A375 (cell line): ENCODE measurements at places on chromosomes 7 and 10. TPM values are rescaled to one million over a fixed set of nuclear protein-coding genes. Genes with fewer than 3 reads are reported as not detected.

The ITIH2 gene
- not detected in 2 replicates for total RNA-seq

The RGS10 gene
- 14.1 and 20.5 TPM in 2 replicates for total RNA-seq

The CALHM3 gene
- 0.34 and 1.2 TPM in 2 replicates for total RNA-seq

The NRG3 gene
- 0.08 and 0.16 TPM in 2 replicates for total RNA-seq

The MAGI2 gene
- 2.9 and 3.5 TPM in 2 replicates for total RNA-seq

The GIGYF1 gene
- total RNA-seq: 25.1 and 25.2 TPM in 2 replicates
